ENCODE measurements at places on chromosomes 7 and 10.

DNA sequence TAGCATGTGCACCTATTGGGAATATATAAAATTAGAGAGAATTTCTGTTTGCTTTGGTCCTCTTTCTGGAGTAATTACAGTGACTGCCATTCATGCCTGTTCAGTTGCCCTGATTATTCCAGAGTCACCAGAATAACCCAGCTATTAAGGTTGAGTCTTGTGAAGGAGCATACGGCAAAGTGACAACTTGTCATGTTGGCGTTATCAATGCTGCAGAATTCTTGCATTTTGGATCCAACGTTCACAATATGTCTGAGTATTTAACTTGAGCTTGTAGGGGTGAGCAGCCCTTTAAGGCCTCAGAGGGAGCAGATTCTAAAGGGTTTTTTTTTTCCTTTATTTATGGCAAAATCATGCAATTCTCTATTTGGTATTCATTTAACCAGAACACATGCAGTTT lies 419.4 kb upstream of the MGMT start:
- no peaks in the 10 kb centered on the region for H3K4me1 ChIP-seq
- H3K36me3 ChIP-seq = no peaks in the 10 kb centered on the region
- no peak overlapping the region for H3K4me3 ChIP-seq
- no peak for DNase-seq
- H3K27me3 ChIP-seq = no peaks in the 10 kb centered on the region
- H3K27ac ChIP-seq = no peak overlapping the region

GRCh38 chr7:910441-910861 lies 34.1 kb downstream of the GET4 start:
- H3K27me3 ChIP-seq = no peaks in the 10 kb centered on the region
- DNase-seq = no peak
- H3K4me1 ChIP-seq = no peaks in the 10 kb centered on the region
- H3K27ac ChIP-seq = no peak overlapping the region
- H3K4me3 ChIP-seq = no peak overlapping the region

- H3K27ac ChIP-seq = no peak overlapping the region
- no peaks in the 10 kb centered on the region for H3K27me3 ChIP-seq
- DNase-seq = no peak
- H3K4me1 ChIP-seq = no peaks in the 10 kb centered on the region
- H3K36me3 ChIP-seq = no peaks in the 10 kb centered on the region
- H3K4me3 ChIP-seq = no peak overlapping the region
Observed at GRCh38 chr10:78211561-78212051, 177.9 kb downstream of the RPS24 start.

GRCh38 chr10:13340626-13341376 lies 7.3 kb downstream of the SEPHS1 start:
- H3K36me3 ChIP-seq = no peaks in the 10 kb centered on the region
- no peak for DNase-seq
- no peaks in the 10 kb centered on the region for H3K27me3 ChIP-seq
- H3K4me3 ChIP-seq = no peak overlapping the region
- no peak overlapping the region for H3K27ac ChIP-seq
- peaks cover 8% of the 10 kb centered on the region for H3K4me1 ChIP-seq

DNA sequence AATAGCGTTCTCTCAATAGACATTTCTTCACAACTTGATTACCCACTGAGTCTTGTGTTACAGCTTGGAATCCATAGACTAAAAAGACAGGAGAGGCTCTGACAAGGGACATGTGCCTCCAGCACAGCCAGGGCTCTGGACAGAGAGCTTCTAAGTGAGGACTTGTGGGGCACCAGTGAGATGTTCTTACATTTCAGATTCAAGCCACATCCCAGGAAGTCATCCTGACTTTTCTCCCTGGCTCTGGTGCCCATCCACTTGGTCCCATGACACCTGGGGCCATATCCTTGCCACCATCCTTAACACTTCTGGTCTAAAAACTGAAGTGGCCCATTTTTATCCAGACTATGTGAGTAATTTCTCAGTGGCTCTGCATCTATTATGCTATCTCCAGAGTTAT lies 440.1 kb downstream of the TCERG1L start:
- H3K4me1 ChIP-seq = no peaks in the 10 kb centered on the region
- no peaks in the 10 kb centered on the region for H3K27me3 ChIP-seq
- no peak overlapping the region for H3K27ac ChIP-seq

DNA sequence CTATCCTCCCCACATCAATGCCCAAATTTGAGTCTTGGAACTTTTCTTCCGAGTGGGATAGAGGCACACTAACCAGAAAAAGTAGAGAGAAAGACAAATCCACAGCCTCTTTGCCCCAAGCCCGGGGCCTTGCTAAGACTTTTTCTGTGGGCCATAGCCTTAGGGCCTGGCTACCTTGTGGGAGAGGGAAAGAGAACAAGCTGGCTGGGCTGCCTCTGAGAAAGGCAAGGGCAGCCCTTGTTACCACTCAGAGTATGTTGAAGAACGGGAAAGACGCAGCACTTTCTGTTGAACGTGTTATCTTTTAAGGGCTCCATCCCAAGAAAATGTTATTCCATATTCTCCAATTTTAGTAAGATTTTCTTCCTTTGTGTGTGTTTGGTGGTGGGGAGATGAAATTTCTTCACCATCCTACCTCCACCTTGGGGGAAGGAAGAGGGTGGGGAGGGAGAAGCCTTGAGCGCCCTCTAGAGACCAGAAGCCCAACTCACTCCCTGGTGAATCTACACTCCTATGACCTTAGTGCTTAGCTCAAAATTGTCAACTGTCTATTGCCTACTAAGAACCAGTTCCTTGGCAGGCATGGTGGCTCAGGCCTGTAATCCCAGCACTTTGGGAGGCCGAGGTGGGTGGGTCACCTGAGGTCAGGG lies 3.9 kb upstream of the NRF1 start:
- peak; percentile 42 for DNase-seq
- no peaks in the 10 kb centered on the region for H3K27me3 ChIP-seq
- no peak overlapping the region for H3K4me3 ChIP-seq
- H3K36me3 ChIP-seq = no peaks in the 10 kb centered on the region
- no peak overlapping the region for H3K27ac ChIP-seq

DNA sequence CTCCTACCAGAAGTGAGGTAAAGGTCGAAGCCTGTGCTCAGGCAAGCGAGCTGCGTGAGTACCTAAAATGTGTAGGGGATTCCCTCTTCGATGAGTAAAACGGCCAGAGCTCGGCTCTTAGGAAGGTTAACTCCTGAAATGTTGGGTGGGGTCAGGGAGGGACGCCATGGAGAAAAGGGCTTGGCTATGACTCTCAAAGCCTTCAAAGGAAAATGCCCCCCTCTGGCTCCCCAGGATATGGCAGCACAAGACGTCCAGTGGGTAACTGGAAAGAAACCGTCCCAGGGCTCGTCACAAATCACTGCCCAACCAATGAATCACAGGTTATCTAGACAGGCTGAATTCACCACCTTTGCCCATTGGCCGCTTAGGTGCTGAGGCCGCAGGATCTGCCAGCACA lies 58.0 kb downstream of the CALML3 start:
- no peaks in the 10 kb centered on the region for H3K36me3 ChIP-seq
- H3K27ac ChIP-seq = no peak overlapping the region
- H3K4me1 ChIP-seq = peaks cover 8% of the 10 kb centered on the region
- no peak overlapping the region for H3K4me3 ChIP-seq
- no peaks in the 10 kb centered on the region for H3K27me3 ChIP-seq

DNA sequence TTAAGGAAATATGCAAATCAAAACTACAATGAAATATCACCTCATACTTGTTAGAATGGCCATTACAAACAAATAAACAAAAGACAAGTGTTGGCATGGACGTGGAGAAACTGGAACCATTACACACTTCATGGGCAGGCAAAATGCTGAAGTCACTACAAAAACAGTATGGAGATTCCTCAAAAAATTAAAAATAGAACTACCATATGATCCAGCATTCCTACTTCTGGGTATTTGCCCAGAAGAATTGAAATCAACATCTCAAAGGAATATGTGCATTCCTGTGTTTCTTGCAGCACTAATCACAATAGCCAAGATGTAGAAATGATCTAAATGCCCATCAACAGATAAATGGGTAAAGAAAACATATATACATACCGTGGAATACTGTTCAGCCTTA lies 83.6 kb downstream of the NRCAM start:
- no peak for DNase-seq
- H3K4me1 ChIP-seq = peaks cover 20% of the 10 kb centered on the region
- no peak overlapping the region for H3K27ac ChIP-seq
- no peak overlapping the region for H3K4me3 ChIP-seq
- H3K36me3 ChIP-seq = no peaks in the 10 kb centered on the region
- H3K27me3 ChIP-seq = no peaks in the 10 kb centered on the region

DNA sequence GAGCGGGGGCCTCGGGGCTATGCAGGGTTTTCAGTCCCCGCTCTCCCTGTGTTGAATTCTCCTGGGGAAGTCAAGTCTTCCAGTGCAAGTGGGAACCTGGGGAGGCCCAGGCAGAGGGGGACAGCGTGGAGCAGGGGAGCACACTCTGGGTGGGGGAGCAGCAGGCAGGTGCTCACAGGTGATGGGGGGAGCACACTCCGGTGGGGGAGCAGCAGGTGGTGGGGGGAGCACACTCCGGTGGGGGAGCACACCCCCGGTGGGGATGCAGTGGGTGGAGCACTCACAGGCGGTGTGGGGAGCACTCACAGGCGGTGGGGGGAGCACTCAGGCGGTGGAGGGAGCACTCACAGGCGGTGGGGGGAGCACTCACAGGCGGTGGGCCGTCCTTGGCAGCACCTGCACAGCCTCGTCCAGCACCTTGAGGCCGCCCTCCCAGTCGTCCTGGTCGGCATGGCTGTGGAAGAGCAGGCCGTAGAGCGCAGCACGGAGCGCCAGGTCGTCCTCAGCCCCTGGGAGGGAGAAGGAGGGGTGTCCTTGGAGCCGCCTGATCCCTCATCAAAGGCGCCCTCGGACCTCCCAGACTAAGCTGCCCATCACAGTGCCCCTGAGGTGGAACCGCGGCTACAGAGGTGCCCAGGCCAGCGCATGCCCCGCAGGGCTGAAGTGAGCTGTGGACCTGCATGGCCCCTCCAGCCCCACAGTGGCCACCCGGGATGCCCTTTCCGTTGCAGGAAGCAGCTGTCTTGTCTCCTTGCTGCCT lies 56.7 kb downstream of the CFAP46 start:
- H3K27me3 ChIP-seq = no peaks in the 10 kb centered on the region
- H3K27ac ChIP-seq = no peak overlapping the region
- no peak for DNase-seq

GRCh38 chr7:108048422-108048821 lies 45.5 kb upstream of the LAMB1 start:
- H3K4me3 ChIP-seq = no peak overlapping the region
- H3K36me3 ChIP-seq = no peaks in the 10 kb centered on the region
- H3K27ac ChIP-seq = no peak overlapping the region
- no peak for DNase-seq
- H3K4me1 ChIP-seq = no peaks in the 10 kb centered on the region
- H3K27me3 ChIP-seq = no peaks in the 10 kb centered on the region

GRCh38 chr7:51224811-51225595 lies 91.6 kb downstream of the COBL start:
- H3K4me1 ChIP-seq = peaks cover 6% of the 10 kb centered on the region
- no peak overlapping the region for H3K4me3 ChIP-seq
- H3K27ac ChIP-seq = no peak overlapping the region
- no peaks in the 10 kb centered on the region for H3K36me3 ChIP-seq
- no peaks in the 10 kb centered on the region for H3K27me3 ChIP-seq
- peak; percentile 67 for DNase-seq

GRCh38 chr7:100612730-100613390 lies 520 bp downstream of the MOSPD3 start:
- H3K27ac ChIP-seq = peak overlapping the region; percentile 99
- peak; percentile 23 for DNase-seq
- peak overlapping the region; percentile 76 for H3K4me3 ChIP-seq
- no peaks in the 10 kb centered on the region for H3K27me3 ChIP-seq

GRCh38 chr10:125064681-125065492 lies 95.5 kb downstream of the CTBP2 start:
- peaks cover 81% of the 10 kb centered on the region for H3K4me1 ChIP-seq
- H3K4me3 ChIP-seq = no peak overlapping the region
- DNase-seq = no peak
- peak overlapping the region; percentile 71 for H3K27ac ChIP-seq
- no peaks in the 10 kb centered on the region for H3K36me3 ChIP-seq
- no peaks in the 10 kb centered on the region for H3K27me3 ChIP-seq

- no peaks in the 10 kb centered on the region for H3K36me3 ChIP-seq
- H3K4me3 ChIP-seq = no peak overlapping the region
- DNase-seq = no peak
- no peaks in the 10 kb centered on the region for H3K4me1 ChIP-seq
- no peak overlapping the region for H3K27ac ChIP-seq
Observed at GRCh38 chr7:55515569-55516279, 56.6 kb downstream of the VOPP1 start.

DNA sequence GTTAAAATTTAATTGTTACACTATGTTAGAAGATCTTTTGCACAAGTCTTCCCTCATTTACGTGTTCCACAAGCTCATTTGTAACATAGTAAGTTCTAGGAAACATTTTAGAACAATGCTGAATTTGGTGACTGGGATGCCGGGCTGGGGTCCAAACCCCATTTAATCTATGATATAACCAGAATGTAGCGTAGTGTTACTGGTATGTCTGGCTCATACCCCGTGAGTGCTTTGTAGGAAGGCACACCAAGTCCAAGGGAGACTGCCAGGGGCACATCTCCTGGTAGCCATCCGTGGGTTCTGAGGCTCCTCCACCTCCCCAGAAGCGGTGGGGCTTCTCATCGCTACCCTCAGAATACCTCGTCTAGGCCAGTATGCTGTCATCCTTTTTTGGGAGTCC lies 21.3 kb upstream of the TMEM236 start:
- no peak overlapping the region for H3K4me3 ChIP-seq
- peaks cover 8% of the 10 kb centered on the region for H3K4me1 ChIP-seq
- H3K27ac ChIP-seq = no peak overlapping the region
- DNase-seq = no peak

- DNase-seq = no peak
- no peak overlapping the region for H3K4me3 ChIP-seq
- no peak overlapping the region for H3K27ac ChIP-seq
- H3K4me1 ChIP-seq = no peaks in the 10 kb centered on the region
- H3K36me3 ChIP-seq = no peaks in the 10 kb centered on the region
- no peaks in the 10 kb centered on the region for H3K27me3 ChIP-seq
Observed at GRCh38 chr10:44576702-44577191, 191.8 kb upstream of the CXCL12 start.

DNA sequence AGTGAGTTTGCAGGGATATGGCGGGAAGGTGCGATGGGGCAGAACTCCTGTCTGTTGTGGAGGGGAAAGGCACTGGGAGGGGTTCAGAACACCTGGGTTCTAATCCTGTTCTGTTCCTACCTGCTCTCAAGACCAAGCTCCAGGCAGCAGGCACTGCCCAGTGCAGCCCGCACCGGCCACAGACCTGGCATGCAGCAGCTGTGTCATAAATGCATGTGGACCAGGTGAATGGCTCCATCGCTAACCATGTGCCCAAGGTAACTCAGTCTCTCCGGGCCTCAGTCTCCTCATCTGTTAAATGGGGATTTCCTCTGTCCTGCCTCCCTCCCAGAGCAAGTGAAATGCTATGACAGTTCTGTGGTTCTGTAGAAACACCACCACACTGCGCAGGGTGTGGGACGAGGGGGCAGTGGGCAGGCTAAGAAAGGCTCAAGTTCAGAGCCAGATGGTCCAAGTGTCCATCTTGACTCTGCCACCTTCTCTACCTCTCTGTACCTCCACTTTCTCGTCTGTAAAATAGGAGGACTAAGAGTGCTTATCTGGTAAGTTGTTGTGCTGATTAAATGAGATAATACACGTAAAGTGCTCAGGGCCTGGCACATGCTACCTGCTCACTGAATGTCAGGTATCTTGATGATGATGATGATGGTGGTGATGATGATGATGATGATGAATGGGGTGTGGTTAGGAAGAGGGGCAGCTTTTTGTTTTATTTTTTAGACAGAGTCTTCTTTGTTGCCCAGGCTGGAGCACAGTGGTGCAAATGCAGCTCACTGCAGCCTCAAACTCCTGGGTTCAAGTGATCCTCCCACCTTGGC lies 22.9 kb downstream of the ATP6V1F start:
- no peak for DNase-seq
- no peaks in the 10 kb centered on the region for H3K27me3 ChIP-seq
- H3K36me3 ChIP-seq = no peaks in the 10 kb centered on the region
- no peak overlapping the region for H3K4me3 ChIP-seq
- peaks cover 7% of the 10 kb centered on the region for H3K4me1 ChIP-seq

Measured in body of pancreas (tissue), 4 donors.